ENCODE measurements at places on chromosomes 7 and 10.

DNA sequence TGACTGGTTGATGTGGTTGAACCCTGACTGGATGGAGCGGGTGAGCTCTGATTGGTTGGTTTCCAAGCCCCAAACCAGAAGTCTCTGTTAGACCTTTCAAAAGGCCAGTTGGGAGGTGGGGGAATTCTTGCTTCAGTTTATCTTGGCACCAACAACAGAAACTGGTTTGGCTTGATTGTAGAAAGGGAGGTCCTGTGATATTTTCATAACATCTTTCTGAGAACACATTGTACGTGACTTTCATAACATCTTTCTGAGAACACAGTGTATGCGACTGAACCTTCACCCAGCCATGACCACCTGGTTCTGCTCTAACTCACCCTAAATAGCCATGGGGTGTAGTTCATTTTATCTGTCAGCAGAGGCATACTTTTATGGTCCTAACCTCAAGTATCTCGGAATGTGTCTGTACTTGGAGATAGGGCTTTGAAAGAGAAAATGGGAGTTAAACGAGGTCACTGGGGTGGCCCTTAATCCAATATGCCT lies 88.3 kb downstream of the GALNT17 start:
- no peak for DNase-seq

GRCh38 chr10:77157248-77158019 lies 480.2 kb downstream of the KCNMA1 start:
- DNase-seq = no peak

GRCh38 chr7:67451306-67451705 lies 454.7 kb downstream of the TYW1 start:
- DNase-seq = no peak

- no peak for DNase-seq
Measured at GRCh38 chr7:140734096-140734495, 37.6 kb downstream of the NDUFB2 start.

- DNase-seq = no peak
Measured at GRCh38 chr7:26076691-26077090, 75.3 kb upstream of the NFE2L3 start.

GRCh38 chr7:118080947-118081346 lies 103.0 kb upstream of the LSM8 start:
- DNase-seq = peak; percentile 31

DNA sequence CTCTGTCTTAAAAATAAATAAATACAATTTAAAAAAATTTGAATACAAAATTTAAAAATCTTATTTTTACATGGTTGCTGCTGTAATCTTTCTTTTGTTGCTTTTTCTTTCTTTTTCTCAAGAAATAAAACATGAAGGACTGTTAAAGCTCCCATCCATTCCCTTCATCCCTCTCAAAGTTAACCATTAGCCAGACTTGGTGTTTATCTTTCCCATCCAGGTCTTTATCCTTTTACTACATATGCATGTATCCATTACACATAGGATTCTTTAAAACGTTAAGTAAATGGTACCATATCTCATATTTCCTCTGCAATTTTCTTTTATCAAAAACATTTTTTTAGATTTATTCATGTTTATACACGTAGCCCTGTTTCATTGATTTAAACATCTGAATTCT lies 70.1 kb downstream of the CREB3L2 start:
- no peak for DNase-seq

DNA sequence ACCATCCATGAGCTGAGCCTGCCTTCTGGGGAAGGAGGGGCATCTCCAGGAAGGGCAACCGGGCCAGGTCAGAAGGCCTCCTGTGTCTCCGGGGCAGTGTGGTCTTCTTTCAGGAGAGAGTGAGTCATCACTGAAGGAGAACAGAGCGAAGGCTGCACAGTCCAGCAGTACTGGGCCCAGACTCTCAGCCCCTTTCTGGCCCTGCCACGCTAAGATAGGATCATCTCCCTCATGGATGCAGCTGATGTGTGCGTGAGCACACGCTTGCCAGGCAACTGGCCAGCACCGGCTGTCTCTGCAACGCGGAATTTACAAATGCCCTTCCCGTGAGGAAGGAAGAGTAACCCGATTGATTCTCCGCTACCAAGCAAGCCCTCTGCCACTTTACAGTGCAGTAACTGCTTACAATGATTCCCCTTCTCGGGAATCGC lies 328.2 kb downstream of the TNS3 start:
- peak; percentile 71 for DNase-seq

GRCh38 chr7:79778786-79779770 lies 325.6 kb upstream of the MAGI2 start:
- DNase-seq = peak; percentile 61

DNA sequence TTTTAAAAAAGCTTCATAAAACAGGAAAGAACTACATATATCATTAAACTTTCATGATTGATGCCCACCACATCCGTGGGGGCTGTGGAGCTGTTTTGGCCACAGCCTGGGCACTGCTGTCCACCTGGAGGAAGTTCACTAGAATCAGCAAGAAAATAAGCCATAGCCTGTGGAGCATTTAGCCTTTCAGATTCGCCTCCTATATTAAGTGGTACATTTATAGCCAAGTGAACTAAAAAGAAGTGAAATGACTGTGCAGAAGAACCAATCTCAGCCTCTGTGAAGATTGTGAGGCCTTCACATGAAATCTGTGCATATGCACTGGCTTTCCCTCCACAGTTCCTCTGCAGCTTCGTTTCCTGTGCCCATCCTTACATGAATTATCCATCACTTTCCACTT lies 23.5 kb downstream of the WNT16 start:
- no peak for DNase-seq

- no peak for DNase-seq
Measured at GRCh38 chr7:80954191-80954590, 35.3 kb upstream of the SEMA3C start.
